ENCODE measurements at places on chromosomes 3 and 15. TPM values are rescaled to one million over a fixed set of nuclear protein-coding genes. Genes with fewer than 3 reads are reported as not detected.

DNA sequence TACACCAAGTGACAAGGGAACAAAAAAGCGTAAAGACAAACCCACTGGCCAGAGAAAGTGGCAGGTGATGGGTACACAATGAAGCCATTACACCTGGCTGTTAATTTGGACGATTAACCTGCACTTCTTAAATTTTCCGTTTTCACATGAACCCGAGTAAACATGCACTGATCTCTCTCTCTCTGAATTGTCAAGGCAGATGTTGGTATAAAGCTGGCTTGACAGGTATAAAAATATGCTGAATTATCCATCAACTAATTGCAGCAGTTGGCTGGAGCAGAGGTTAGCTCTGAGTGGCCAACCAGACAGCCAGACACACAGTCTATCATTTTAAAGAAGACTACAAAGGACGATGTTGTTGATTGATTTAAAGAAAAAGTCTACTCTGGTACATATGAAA is 561.7 kb upstream of the ALCAM start:
- no peak for DNase-seq

DNA sequence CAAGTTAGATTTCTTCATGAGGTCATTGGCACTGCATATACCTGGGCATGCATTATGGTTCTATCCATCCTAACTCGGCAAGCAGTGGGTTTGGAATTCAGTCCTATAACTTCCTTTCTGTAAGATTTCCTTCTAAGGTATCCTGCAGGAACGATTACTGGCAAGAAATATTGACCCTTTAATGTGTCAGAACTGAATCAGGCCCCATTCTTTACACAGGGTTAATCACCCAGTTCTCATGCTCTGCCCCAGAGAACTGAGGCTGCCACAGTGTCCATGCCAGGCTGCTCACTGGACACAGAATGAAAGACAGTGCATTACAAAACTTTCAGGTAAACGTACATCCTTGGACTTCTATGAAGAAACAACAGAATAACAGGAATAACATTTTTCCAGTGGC is 108.9 kb downstream of the RPL22L1 start:
- no peak for DNase-seq

DNA sequence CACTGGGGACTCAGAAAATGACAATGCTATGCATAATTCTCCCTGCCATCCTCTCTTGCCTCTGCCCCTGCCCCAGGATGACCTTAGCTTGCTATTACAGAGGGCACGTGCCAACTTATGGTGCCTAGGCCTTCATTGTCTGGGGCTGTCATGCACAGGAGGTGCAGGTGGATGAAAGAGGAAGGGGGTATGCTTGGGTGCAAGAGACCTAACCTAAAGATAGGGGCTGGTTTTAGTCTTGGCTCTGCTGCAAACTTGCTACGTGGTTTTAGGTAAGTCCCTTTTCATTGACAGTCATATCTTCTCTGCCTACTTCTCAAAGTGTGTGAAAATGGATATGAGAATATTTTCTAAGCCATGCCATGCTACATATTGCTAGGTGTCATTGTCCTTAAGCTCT is 161.3 kb downstream of the EPHB1 start:
- no peak for DNase-seq

GRCh38 chr3:191695131-191695814 is 234.3 kb downstream of the PYDC2 start:
- DNase-seq: no peak

GRCh38 chr3:166569589-166569988 is 732.4 kb upstream of the BCHE start:
- DNase-seq: no peak

DNA sequence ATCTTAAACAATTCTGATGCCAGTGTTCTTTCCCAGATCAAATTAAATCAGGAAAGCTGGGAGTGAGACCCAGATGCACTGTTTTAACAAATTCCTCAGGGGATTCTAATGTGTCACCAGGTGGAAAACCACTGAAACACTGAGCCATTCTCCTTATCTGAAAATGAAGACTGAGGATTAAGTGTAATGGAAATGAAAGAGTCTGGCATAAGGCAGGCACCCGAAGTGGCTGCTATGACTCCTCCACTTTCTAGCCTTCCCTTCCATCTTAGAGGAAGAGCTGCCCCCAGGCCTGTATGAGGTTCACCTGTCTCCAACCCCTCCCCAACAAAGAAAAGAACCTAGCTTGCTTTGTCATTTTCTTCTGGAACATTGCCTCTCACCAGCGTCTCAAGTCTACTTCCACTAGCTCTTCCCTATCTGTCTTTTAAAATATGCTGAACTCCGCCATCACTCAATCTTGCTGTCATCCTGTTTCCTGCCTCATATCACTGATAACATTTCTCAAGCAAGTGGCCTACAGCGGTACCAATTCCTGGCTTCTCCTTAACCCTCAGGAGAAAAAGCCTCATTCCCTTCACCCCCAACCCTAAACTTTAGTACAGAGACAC is 13.7 kb upstream of the ABHD2 start:
- DNase-seq: no peak

DNA sequence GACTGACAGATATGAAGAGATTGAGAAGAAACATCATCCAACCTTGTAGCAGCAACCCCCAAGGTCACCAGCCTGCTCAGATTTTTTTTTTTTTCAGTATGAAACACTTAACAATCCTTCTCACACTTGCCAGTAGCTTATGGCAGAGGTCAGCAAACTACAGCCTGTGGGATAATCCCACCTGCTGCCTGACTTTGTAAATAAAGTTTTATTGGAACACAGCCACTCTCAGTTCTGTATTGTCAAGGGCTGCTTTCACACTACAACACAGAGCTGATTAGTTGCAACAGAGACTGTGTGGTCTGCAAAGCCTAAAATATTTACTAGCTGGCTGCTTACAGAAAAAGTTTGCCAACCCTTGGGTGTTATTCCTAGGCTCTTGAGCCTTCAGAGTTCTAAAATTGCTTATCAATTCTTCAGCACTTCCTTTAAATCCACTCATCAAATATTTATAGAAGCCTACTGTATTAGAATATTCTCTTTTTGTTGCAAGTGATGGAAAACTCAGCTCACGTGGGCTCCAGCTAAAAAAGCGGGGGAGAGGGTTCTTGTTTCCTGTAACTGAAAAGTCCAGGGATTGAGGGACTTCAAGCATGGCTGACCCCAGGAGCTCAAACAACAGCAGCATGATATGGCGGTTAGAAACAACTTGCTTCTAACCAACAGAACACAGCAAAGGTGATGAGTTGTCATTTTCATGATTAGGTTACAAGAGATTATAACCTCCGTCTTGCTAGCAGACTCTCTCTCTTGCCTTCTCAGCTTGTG is 246.1 kb downstream of the SHQ1 start:
- no peak for DNase-seq

GRCh38 chr15:88605189-88606069 is 15.7 kb upstream of the AEN start:
- peak; percentile 71 for DNase-seq

- DNase-seq: no peak
Observed at GRCh38 chr15:82999426-82999825, 12.0 kb downstream of the C15orf40 start.

- no peak for DNase-seq
Observed at GRCh38 chr3:58072052-58072762, 64.0 kb downstream of the FLNB start.

- DNase-seq: no peak
Observed at GRCh38 chr3:49620728-49621127, 53.4 kb upstream of the APEH start.

DNA sequence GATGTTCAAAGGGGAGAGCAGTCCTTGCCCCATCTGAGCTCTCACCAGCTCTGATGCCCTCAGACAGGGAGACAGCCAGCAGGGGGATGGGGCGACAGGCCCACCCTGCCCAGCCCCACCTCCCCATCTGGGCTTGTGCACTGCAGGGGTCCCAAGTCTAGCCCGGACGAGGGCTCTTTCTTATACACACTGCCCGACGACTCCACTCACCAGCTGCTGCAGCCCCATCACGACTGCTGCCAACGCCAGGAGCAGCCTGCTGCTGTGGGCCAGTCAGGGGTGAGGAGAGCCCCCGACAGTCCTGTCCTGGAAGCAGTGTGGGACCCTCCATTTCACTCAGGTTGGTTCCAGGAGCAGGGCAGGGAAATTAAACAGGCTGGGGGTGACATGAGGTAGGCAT is 73.9 kb downstream of the BOC start:
- no peak for DNase-seq

DNA sequence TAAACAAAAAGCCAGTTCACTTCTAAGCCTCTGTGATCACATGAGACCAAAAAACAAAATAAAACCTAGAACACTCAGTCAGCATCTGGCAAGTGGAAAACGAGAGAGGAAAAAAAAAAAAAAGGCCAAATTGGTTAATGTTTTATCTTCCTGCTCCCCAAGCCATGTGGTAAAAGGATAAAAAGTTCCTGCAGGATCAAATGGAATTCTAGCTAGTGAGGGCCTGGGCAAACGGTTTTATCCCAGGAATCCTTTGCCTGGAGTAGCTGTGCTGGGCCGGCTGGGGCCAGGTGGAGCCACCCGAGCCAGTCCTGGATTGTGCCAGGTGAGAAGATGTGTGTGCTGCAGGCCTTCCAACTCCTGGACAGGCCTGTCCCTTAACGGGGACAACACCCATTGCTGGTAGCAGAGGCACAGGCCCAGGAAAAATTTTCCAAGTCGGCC is 13.2 kb downstream of the SMAD6 start:
- no peak for DNase-seq

DNA sequence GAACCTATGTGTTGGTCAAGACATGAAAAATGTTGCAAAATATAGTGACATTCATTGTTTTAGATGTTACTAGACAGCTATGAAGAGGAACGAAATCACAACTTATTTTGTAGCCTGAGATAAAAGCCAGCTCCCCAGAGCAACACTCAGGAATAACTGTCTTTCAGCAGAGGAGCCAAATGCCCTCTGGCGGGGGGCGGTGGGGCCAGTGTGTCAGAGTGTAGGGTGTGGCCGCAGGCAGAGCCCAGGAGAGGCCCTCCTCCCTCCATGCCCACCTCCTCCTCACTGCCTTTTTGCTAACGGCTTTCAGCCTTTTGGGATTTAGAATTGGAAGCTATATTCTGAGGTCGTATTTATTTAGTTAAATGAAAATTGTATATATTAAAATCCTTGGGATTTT is 16.9 kb downstream of the APOD start:
- DNase-seq: no peak

ARL6 gene
- total RNA-seq: 2.5 TPM

SLC28A2 gene
- not detected for total RNA-seq

SPTSSB gene
- 0.57 TPM for total RNA-seq

CA12 gene
- 0.65 TPM for total RNA-seq

FBXW12 gene
- total RNA-seq: not detected

PP2D1 gene
- total RNA-seq: not detected

MRPL47 gene
- 44.4 TPM for total RNA-seq

SH2D7 gene
- total RNA-seq: not detected

DAZL gene
- total RNA-seq: not detected

GUCA1C gene
- not detected for total RNA-seq

SLC15A2 gene
- total RNA-seq: 3.9 TPM

Measured in Right ventricle myocardium inferior (tissue), 1 donor.